Right forelimb (tissue), 1 donor: ENCODE measurements at places on chromosomes 3 and 15.

DNA sequence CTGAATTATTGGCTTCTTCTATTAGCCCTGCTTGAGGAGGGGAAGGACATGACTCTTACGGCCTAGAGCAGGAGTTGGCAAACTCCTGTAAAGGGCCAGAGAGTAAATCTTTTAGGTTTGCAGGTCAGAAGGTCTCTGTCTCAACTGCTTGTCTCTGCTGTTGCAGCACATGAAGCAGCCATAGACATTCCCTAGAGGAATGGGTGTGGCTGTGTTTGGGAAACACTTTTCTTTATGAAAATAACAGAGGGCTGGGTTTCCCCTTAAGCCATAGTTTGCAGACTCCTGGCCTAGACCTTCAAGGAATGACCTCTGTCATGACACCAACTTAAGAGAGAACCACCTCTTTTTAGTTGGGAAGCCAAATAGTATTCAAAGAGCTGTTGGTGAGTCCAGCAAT is 10.3 kb downstream of the TRAK1 start:
- no peak for DNase-seq

GRCh38 chr3:89113344-89113743 is 5.9 kb downstream of the EPHA3 start:
- no peak for DNase-seq

DNA sequence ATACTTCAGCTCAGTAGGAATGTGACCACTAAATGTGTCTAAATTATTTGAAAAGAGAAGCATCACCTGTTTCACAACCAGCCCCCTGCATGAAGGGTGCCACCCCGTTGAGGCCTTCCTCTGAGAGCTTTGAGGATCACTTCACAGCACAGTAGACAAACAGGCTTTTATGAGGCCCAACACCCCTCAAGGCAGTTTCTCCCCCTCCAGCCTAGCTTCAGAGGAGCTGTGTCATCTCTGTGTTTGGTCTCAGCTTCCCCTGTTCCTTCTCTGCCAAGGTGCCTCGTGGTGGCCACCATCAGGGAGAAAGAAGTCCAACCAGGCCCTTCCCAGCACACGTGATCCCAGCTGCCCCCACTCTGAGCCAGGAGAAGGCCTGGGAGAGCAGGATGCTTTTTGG is 21.6 kb upstream of the DUSP7 start:
- DNase-seq, result no peak

GRCh38 chr3:179184826-179185225 is 36.7 kb downstream of the PIK3CA start:
- no peak for DNase-seq

DNA sequence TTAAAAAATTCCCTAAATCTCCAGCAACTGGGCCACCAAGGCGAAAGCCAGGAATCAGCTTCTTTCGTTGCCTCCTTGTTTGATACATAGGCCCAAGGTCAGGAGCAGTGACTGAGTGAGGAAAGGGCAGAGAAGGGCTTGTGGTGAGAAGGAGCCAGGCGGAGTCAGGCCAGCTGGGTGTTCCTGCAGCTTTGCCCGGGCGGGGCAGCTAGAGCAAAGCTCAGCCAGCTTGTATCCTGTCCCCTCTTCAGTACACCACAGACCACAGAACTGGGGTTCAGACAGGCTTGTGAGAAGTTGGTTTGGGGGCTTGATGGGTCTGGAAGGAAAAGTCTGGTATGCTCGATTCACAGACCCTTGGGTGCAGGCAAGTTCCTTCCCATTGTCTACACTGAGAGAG is 52.6 kb downstream of the CCK start:
- no peak for DNase-seq

DNA sequence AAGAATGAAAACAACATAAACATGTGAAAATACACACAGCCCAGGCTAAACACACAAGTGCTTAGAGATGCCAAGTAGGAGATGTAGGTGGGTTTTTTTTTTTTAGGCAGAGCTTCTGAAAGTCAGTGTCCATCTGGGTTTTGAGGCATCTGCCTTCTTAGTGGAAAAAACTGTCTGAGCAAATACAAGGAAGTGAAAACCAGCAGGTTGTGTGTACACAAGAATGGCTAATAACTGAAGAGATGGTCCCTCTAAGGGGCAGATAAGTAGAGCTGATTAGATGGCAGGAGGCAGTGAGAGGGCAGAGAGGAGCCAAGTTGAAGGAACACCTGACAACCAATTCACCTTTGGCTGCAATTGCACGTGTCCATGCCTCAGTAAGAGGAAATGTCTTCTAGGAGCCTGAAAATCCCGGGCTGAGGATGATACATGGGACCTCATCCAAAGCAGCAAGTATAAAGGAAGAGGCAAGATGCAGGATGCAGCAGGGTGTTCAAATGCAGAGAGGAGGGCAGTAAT is 34.9 kb downstream of the CYP19A1 start:
- no peak for DNase-seq
